Colonic mucosa (tissue), 4 donors: ENCODE measurements at places on chromosomes 5 and 9. TPM values are rescaled to one million over a fixed set of nuclear protein-coding genes. Genes with fewer than 3 reads are reported as not detected.

DNA sequence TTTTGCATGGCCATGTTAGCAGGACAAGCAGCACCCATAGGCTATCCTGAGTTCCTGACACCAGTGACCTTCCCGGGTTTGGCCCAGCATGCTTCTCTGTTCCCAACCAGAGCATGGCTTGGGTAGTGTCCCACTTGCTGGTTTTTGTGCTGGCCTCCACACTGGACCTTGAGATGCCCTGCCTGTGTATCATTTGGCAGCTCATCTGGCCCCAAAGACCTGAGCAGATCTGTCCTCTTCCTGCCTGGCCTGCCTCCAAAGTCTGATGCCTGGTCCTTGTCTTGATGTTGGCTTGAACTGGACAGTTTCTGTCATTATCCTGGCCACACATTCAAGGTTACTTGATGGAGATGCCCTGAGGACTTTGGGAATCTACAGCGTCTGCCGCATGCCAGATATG lies 590.7 kb upstream of the KLF4 start:
- no peaks in the 10 kb centered on the region for H3K27me3 ChIP-seq
- H3K36me3 ChIP-seq, result no peaks in the 10 kb centered on the region
- H3K4me3 ChIP-seq, result no peak overlapping the region
- H3K27ac ChIP-seq, result no peak overlapping the region

GRCh38 chr9:123929177-123929869 lies 603 bp downstream of the DENND1A start:
- H3K36me3 ChIP-seq, result no peaks in the 10 kb centered on the region
- no peaks in the 10 kb centered on the region for H3K27me3 ChIP-seq
- peak overlapping the region; percentile 77 for H3K27ac ChIP-seq
- peaks cover 10% of the 10 kb centered on the region for H3K4me1 ChIP-seq
- H3K4me3 ChIP-seq, result peak overlapping the region; percentile 50

DNA sequence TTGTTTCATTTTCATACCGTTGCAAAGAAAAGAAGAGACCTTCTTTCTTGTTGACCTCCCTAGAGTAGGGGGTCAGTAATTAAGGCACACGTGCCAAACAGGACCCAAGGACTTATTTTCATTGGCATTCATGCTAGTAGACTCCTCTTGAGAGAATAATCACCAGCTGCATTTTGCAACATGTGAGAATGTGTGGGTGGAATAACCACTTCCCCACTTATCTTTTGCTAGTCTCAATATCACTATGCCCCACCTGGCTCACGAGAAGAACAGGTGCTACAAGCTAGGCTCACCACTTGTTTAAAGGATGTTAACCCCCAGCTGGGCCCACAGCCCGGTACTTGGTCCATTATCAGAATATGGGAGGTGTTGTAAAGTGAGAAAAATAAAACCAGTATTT lies 460.7 kb upstream of the MEF2C start:
- H3K36me3 ChIP-seq, result no peaks in the 10 kb centered on the region
- no peak overlapping the region for H3K4me3 ChIP-seq
- no peaks in the 10 kb centered on the region for H3K4me1 ChIP-seq
- H3K27me3 ChIP-seq, result no peaks in the 10 kb centered on the region

- H3K27me3 ChIP-seq, result no peaks in the 10 kb centered on the region
- no peaks in the 10 kb centered on the region for H3K36me3 ChIP-seq
These were observed 114.8 kb downstream of the WNK2 start for GRCh38 chr9:93298498-93299417.

The IL17B gene
- not detected for total RNA-seq

- H3K4me3 ChIP-seq, result no peak overlapping the region
- no peaks in the 10 kb centered on the region for H3K36me3 ChIP-seq
- H3K4me1 ChIP-seq, result peaks cover 11% of the 10 kb centered on the region
- no peak overlapping the region for H3K27ac ChIP-seq
- no peak for DNase-seq
These were observed 77.0 kb upstream of the LRRTM2 start for GRCh38 chr5:138951986-138952735.

- H3K27ac ChIP-seq, result no peak overlapping the region
- H3K4me1 ChIP-seq, result no peaks in the 10 kb centered on the region
- DNase-seq, result no peak
- H3K36me3 ChIP-seq, result no peaks in the 10 kb centered on the region
- no peaks in the 10 kb centered on the region for H3K27me3 ChIP-seq
- no peak overlapping the region for H3K4me3 ChIP-seq
These were observed 50.3 kb downstream of the COL5A1 start for GRCh38 chr9:134691695-134692572.

DNA sequence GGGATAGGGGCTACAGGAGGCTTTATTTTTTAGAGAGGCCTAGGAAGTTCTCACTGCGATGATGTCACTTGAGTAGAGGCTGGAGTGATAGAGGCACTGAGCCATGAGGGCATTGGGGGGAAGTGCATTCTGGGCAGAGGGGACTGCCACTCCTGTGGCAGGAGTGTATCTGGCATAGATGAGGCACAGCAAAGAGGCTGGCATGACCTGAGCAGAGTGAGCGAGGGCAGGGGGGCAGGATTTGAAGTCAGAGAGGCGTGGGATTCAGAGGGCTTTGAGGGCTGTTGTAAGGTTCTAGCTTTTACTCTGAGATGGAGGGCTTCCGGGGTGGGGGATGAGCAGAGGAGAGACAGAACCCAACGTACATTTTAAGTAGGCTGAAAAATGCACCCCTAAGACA lies 91.9 kb upstream of the SH3PXD2B start:
- H3K27me3 ChIP-seq, result no peaks in the 10 kb centered on the region
- no peaks in the 10 kb centered on the region for H3K36me3 ChIP-seq
- DNase-seq, result no peak
- no peak overlapping the region for H3K4me3 ChIP-seq
- H3K27ac ChIP-seq, result no peak overlapping the region

The GPX3 gene
- 30.2 TPM for total RNA-seq

DNA sequence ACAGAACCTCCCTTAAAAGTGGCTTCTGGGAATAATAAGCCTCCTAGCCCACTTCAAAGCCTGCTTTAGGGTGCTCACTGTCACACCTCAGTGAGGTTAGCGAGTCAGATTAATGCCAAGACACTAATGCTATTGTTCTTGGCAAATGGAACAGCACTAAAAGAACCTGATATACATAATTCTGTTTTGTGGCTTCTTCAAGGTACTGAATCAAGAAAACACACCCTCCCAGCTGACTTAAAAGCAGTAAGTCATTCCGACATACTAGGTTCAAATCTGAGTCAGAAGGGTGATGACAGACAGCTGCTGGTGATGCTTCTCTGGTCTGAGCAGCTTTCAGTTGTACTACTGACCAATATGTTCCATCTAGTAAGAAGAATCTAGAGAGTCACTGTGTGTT lies 121.6 kb downstream of the OXCT1 start:
- no peak for DNase-seq
- no peak overlapping the region for H3K4me3 ChIP-seq
- no peak overlapping the region for H3K27ac ChIP-seq
- H3K27me3 ChIP-seq, result no peaks in the 10 kb centered on the region
- no peaks in the 10 kb centered on the region for H3K4me1 ChIP-seq

GRCh38 chr9:81777482-81777881 lies 88.1 kb upstream of the TLE1 start:
- H3K4me3 ChIP-seq, result no peak overlapping the region
- H3K27ac ChIP-seq, result no peak overlapping the region
- H3K27me3 ChIP-seq, result no peaks in the 10 kb centered on the region
- DNase-seq, result no peak
- no peaks in the 10 kb centered on the region for H3K36me3 ChIP-seq
- no peaks in the 10 kb centered on the region for H3K4me1 ChIP-seq

- H3K4me1 ChIP-seq, result peaks cover 9% of the 10 kb centered on the region
- H3K4me3 ChIP-seq, result no peak overlapping the region
- no peaks in the 10 kb centered on the region for H3K36me3 ChIP-seq
- H3K27ac ChIP-seq, result peak overlapping the region; percentile 7
- DNase-seq, result no peak
These were observed 22.4 kb downstream of the MAML1 start for GRCh38 chr5:179755022-179755421.

- no peaks in the 10 kb centered on the region for H3K4me1 ChIP-seq
- H3K27me3 ChIP-seq, result no peaks in the 10 kb centered on the region
- no peak for DNase-seq
- no peak overlapping the region for H3K4me3 ChIP-seq
These were observed 55.3 kb upstream of the POU4F3 start for GRCh38 chr5:146283344-146283761.

The CDKN2A gene
- 2.9 TPM for total RNA-seq

The FBLL1 gene
- not detected for total RNA-seq

The RXRA gene
- total RNA-seq, result 68.2 TPM

The DENND1A gene
- total RNA-seq, result 34.3 TPM

The ZFP37 gene
- total RNA-seq, result 0.80 TPM

GRCh38 chr5:100731768-100732167 lies 171.3 kb downstream of the ST8SIA4 start:
- no peaks in the 10 kb centered on the region for H3K4me1 ChIP-seq
- no peak overlapping the region for H3K27ac ChIP-seq
- H3K4me3 ChIP-seq, result no peak overlapping the region
- no peak for DNase-seq

The FOXD4 gene
- not detected for total RNA-seq

The KCTD16 gene
- 0.03 TPM for total RNA-seq

DNA sequence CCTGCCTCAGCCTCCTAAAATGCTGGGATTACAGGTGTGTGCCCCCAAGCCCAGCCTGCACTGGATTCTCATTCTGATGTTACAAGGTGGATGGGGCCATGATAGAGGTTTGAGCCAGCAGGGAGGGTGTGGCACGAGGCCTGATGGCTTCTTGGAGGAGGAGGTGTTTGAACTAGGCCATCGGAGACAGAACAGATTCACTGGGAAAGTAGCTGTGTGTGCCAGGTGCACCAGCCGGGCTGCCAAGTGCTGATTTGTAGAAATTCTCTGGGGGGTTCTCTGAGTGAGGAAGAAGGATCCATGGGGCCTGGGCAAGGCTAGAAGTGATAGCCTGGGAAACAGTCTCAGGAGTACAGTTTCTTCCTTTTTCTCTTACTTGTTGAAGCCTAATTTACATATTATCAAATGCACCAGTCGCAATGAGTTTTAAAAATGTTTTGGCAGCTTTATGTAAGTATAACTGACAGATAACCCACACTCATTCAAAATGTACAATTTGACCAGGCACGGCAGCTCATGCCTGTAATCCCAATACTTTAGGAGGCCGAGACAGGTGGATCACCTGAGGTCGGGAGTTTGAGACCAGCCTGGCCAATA lies 31.1 kb upstream of the STXBP1 start:
- no peaks in the 10 kb centered on the region for H3K36me3 ChIP-seq
- H3K4me3 ChIP-seq, result no peak overlapping the region
- peaks cover 12% of the 10 kb centered on the region for H3K4me1 ChIP-seq

The ANKRD18B gene
- 0.57 TPM for total RNA-seq

GRCh38 chr5:172117977-172118701 lies 69.9 kb downstream of the STK10 start:
- no peak overlapping the region for H3K4me3 ChIP-seq
- no peaks in the 10 kb centered on the region for H3K36me3 ChIP-seq
- H3K4me1 ChIP-seq, result no peaks in the 10 kb centered on the region
- no peak for DNase-seq
- H3K27ac ChIP-seq, result no peak overlapping the region

The MUSK gene
- 2.0 TPM for total RNA-seq

The MTAP gene
- total RNA-seq, result 24.4 TPM

- no peak overlapping the region for H3K4me3 ChIP-seq
- no peak for DNase-seq
- no peaks in the 10 kb centered on the region for H3K27me3 ChIP-seq
- no peaks in the 10 kb centered on the region for H3K4me1 ChIP-seq
- H3K36me3 ChIP-seq, result no peaks in the 10 kb centered on the region
These were observed 9.8 kb upstream of the TLX3 start for GRCh38 chr5:171299228-171299627.

- H3K27ac ChIP-seq, result no peak overlapping the region
- no peak overlapping the region for H3K4me3 ChIP-seq
- no peaks in the 10 kb centered on the region for H3K27me3 ChIP-seq
- no peaks in the 10 kb centered on the region for H3K4me1 ChIP-seq
These were observed 6.1 kb downstream of the AFAP1L1 start for GRCh38 chr5:149277801-149278200.

GRCh38 chr9:120394058-120394669 lies 185.8 kb downstream of the CDK5RAP2 start:
- H3K4me3 ChIP-seq, result no peak overlapping the region
- no peak overlapping the region for H3K27ac ChIP-seq
- no peak for DNase-seq

The PCDHGA12 gene
- total RNA-seq, result 1.0 TPM

DNA sequence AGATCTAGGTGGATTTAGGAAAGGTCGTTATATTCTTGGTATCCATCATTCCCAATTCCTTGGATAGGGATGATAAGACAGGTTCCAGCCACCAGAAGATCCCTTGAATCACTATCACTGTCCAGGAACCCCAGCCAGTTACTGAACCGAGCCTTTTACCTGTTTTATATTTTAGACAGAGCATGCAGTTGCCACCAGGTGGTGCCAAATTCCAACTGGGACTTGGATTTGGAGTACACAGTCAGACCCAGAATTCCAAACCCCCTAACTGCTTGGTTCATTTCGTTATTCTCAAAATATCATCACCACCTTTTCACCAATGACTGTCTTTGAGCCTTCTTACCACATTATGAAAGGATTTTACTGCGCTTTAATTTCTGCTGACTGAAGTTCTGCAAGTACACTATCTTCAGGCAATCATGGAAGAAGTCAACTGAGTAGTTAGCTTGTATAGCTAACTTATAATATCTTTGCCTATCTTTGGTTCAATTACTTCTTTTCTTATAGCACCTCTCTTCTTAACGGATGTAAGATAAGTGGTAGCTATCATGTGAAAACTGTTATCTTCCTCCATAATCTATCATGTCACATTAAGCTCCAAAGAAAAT lies 191.8 kb downstream of the PRR16 start:
- peak; percentile 36 for DNase-seq
- no peak overlapping the region for H3K4me3 ChIP-seq
- H3K27ac ChIP-seq, result no peak overlapping the region
- H3K4me1 ChIP-seq, result no peaks in the 10 kb centered on the region
